ENCODE measurements at places on chromosomes 3 and 15.

GRCh38 chr3:112376992-112377391 is 44.0 kb downstream of the CD200 start:
- DNase-seq, result no peak

DNA sequence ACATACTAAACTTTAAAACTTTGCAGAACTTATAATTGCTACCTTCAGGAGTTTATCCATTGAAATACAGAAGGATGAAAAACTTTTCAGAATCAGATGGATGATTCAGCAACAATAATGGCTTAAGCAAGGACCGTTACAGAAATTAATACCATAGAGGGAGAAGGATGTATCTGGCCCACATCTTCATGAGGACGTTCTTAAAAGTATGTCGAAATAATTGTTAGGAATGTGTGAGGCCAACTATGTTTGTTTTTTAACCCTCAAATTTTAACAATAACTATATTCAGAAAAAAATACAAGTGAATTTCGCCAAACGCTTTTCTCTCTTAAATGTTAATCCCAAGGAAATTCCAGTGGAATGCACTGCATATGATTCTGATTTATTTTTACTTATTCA is 105.2 kb upstream of the EPHA3 start:
- DNase-seq, result no peak

DNA sequence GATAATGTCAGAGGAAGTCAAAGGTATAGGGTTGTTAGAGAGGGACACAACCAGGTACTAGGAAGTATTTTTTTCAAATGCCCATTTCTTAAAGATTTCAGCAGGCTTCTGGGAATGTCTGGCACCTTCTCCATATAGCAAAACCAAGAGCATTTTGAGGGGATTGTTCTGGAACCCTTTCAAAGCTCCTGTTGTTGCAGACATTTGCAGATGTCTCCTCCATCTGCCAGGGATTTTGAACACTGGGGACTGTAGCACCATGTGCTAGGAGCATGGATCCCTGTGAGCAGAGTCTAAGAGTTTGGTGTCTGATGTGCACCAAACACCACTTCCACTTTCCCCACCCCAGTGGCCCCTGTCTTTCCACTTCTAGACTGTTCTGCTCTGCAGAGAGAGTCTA is 206.0 kb upstream of the KBTBD8 start:
- DNase-seq, result no peak

GRCh38 chr15:48221261-48221660 is 15.2 kb downstream of the SLC12A1 start:
- DNase-seq, result no peak

DNA sequence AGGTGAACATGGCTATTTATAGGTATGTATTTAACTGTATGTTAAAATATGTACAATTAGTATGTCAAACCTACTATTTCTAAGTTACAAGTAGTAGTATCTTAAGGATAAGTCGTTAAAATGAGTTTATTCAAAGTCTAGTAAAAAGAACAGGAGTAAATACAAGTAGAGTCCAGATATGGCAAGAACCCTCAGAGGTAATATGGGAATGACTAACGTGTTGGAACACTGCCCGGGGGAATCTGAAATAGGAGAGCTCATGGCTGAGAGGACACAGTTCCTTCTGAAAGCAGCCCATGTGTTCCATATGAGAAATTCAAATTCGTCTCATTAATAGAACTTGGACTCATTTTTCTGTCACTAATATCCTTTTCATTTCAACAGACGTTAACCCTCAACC is 158.8 kb downstream of the CLSTN2 start:
- DNase-seq, result no peak

- DNase-seq, result no peak
Observed at GRCh38 chr3:169760479-169760878, 4.4 kb downstream of the TERC start.

DNA sequence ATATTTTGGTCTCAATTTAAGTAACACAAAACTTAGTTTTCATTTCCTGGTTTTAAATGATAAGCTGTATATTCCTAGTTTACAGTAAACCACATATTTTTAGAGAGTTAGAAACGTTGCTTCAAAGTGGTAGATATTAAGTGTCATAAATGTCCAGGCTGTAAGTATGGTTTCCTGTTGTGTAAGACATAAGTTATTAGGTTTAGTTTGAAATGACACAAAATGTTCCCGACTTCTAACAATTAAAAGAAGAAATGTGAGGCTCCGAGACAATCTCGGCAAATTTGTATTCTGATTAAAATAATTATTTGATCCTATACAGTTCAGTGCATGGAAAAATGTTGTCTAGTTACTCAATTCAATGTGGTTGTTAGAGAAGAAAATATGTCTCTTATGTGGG is 387.3 kb downstream of the EPHA3 start:
- no peak for DNase-seq

GRCh38 chr15:53414167-53414566 is 345.3 kb downstream of the WDR72 start:
- DNase-seq, result no peak

GRCh38 chr15:52566889-52567288 is 1.9 kb downstream of the ARPP19 start:
- DNase-seq, result no peak

DNA sequence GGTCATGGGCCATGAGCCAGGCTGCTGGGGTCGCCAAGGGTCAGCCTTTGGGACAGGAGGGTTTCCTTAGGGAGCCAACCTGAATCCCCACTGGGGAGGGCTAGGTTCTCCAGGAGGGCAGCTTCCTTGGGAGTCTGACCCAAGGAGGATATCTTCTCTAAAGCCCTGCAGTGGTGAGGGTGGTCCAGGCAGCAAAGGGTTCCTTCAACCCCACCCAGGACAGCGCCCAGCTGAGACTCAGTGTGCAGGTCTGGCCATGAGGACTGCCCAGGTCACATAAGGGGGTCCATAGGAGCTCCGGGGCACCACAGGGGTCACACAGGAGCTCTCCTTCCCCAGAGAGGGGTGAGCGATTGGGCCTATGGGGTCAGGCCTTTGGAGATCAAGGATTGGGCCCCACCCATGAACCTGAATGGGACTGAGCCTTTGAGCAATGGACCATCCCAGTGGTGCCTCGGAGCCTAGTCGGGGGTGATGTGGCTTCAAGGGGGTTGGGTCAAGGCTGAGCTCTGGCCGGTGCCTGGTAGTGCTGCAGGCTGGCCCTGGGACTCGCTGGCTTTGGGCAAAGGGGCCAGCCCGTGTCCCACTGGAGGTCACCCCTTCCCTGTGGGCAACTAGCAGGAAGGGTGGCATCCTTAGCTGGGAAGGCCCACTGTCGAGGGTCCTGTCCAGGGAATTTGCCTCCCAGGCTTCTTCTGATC is 216.5 kb downstream of the SNRPN start:
- DNase-seq, result no peak

DNA sequence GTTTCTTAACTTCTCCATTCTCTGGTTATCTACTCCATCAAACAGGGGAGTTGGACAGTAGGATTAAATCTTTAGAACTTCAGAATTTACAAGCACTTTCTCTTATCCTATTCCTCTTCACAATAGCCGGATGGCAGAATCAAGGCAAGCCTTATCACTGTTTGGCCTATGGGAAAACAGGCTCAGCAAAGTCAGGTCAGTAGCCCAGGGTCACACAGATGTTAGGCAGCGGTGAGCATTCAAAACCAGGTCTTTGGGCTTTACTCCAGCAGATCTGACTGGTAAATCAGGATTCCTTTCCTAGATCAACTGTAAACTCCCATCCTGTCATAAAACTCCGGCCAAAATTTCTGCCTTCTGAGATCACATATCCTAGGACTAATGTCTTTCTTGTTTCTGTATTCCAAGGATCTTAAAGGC is 258.4 kb downstream of the OPA1 start:
- no peak for DNase-seq

DNA sequence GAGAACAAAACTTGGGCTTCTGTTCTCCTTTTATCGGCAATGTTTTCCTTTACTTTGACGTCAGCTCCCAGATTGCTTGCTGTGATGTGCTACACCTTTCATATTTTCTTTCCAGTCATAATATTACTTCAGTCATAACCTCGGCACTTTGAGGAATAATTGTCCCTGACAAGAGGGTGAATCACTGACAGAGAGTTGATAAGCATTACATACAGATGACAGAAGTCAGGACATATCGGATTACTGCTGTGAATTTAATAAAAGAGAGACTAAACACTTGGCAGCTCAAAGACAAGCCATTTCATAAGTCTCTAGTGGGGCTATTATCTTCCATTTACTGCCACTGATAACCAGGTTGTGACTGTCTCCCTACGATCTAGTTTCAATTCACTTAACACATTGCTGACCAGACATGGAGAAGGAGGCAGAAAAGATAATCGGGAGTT is 362.1 kb upstream of the ARRDC4 start:
- no peak for DNase-seq

GRCh38 chr3:128413003-128413370 is 53.7 kb downstream of the DNAJB8 start:
- DNase-seq, result no peak

DNA sequence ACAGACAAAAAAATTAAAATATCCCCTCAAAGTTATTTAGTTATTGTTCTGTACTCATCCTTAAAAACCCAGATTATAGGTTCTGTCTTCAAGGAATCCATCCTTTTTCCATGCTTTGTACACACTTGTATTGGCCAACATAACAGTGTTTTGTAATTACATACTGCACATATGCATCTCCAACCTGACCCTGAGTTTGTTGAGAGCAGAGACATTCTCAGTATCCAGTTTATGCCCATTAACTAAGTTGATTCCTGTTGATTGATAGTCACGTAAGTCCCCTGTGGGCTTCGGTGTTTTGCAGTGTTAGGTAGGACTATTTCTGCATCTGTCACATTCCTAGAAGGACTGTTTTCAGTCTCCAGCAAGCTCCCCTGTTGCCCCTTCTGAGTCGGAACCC is 33.6 kb downstream of the MOBP start:
- no peak for DNase-seq

GRCh38 chr15:100279446-100279845 is 62.3 kb downstream of the ADAMTS17 start:
- DNase-seq, result no peak

DNA sequence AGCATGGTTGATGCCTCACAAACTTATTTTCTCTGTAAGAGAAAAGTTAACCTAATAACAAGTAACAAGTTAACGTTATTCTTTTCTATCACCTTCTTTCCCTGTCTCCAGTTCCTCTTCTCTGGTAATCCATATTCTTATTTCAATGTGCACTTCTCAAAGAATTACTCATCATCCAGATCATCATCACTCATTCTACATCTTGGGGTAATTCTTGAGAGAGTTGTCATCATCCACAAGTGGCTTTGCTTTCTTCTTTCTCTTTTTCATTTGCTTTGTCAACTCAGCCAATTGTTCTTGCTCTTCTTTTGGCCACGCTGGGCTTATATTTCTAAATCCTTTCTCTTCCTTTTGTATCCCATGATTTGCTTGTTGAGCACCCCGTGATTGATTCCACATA is 20.8 kb upstream of the RNF111 start:
- no peak for DNase-seq

DNA sequence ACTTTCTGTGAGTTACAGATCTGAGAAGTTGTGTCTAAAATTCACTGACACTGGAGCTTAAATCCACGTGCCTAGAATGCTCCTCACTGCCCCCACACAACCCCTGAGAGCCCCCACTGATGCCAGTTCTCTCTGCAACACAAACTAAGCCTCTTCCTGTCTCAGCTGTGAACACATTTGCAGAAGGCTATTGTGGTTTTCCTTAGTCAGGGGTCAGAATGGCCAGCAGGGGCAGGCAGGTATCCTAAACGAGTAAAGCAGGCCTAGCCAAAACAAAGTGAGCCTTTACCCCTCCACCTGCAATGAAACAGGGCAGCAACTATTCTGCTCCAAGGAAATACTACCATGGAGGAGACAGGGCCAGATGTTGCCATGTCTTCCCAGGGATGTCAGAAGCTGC is 78.6 kb downstream of the FHIT start:
- no peak for DNase-seq

GRCh38 chr3:87997298-87997697 is 61.5 kb downstream of the CGGBP1 start:
- no peak for DNase-seq

DNA sequence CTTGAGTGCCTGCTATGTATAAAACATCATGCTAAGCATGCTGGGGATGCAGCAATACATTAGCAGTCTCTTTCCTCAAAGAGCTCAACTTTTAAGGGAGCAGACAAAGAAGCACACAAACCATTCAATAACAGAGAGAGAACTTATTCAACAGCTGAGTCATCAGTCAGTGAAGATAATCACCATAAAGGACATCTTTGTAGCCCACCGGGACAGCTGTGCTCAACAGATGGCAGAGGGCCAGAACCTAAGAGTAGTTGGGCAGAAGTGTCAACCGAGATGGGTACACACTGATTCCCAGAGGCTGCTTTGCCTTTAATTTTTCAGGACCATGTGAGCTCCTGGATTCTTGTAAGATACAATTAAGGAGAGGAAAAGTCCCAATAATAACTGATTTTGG is 4.2 kb upstream of the RAB8B start:
- DNase-seq, result peak; percentile 59

DNA sequence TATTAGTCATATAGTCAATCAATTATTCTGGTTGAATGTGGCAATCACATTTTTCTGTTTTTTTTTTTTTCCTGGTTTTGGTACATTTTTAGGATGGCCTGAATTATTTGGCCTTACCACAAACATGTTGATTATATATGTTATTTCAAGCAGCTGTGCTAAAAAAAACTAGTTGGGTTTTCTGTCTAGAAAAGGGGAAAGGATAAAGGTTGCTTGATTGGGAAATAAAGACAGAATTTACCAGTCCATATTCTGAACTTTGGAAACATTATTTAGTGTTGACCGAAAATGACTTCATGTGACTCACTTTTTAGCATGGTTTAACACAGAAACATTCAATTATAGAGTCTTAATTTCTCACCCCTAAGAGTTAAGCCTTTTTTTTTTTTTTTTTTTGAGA is 8.1 kb downstream of the MORF4L1 start:
- no peak for DNase-seq

DNA sequence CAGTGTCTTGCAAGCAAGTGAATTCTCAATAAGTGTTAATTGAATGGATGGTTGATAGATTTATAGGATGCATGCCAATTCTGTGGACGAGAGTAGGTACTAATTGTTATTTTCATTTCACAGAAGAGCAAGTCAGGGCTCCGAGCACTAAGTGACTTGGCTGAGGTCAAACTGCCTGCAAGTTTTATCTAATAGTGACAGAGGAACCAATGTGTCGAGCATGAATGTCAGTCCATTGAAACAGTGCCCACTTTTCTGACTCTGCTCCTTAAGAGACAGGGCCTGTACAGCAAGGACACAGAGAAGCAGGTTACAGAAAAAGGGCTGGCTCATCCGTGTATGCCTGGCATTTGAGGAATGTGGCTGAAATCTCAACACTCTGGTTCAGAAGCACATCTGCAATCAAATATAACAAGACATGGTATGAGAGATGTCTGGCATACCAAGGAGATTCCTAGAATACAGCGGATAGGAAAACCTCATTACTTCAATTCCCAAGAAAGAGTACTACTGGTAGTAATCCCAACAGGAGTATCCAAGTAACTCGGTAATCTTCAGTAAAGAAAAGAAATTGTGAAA is 6.0 kb upstream of the B3GNT5 start:
- DNase-seq, result no peak

DNA sequence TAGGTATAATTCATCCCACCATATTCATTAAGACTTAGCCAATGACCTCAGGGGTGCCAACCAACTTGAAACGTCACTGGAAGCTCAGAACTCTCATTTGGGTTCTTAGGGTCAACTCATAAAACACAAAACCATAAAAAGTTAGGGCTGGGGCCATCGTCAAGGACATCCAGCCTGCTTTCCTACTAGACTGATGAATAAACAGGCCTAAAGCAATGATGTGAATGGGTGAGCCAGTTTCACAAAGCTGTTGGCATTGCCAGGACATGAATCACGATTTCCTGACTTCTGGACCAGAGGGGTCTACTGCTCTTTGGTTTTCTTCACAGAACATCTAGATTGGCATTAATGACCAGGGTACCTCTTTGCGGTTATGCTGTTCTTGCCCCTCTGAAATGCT is 64.7 kb downstream of the EOMES start:
- DNase-seq, result no peak
